ENCODE measurements at places on chromosomes 6 and 20. TPM values are rescaled to one million over a fixed set of nuclear protein-coding genes. Genes with fewer than 3 reads are reported as not detected.
A peak's percentile ranks its signal among the peaks of the same experiment; 100 is the strongest.

DNA sequence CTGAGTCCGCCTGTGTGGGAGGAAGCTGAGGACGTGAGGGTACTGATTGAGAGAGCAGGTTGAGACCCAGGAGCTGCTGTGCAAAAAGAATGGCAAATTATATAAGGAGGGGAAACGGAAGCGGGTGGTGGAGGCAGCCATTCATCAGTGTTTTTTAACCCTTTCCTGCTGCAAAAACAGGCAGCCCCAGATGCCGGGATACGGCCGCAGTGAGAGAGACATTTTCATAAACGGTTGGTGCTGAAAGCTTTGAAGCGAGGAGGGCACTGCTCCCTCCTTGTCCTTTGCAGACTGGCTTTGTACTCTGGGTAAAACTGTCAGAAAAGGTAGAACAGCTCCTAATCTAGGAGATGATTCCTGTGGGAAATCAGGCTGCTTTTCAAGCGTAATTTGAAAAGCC lies 56.4 kb downstream of the TTI1 start:
- no peak for DNase-seq

- DNase-seq = no peak
Observed at GRCh38 chr20:18971121-18971520, 157.5 kb downstream of the SCP2D1 start.

- no peak for DNase-seq
Observed at GRCh38 chr6:122563364-122564052, 46.7 kb upstream of the PKIB start.

- peak; percentile 41 for DNase-seq
Observed at GRCh38 chr6:37725957-37726356, 28.3 kb upstream of the MDGA1 start.

GRCh38 chr20:49699200-49699992 lies 14.3 kb downstream of the B4GALT5 start:
- peak; percentile 81 for DNase-seq

GRCh38 chr6:131867744-131868143 lies 59.9 kb downstream of the ENPP1 start:
- no peak for DNase-seq

GRCh38 chr20:23060629-23061028 lies 11.2 kb upstream of the THBD start:
- no peak for DNase-seq

- DNase-seq = no peak
Observed at GRCh38 chr6:134472046-134472445, 154.1 kb upstream of the SGK1 start.

Gene TCF21
- total RNA-seq = not detected

Gene EZR
- 69.8 TPM for total RNA-seq

Gene PTK7
- total RNA-seq = 190 TPM

Gene CDSN
- not detected for total RNA-seq

Gene ATXN1
- total RNA-seq = 44.2 TPM

Gene BNIP5
- total RNA-seq = not detected

Gene TAAR1
- not detected for total RNA-seq

Gene C20orf144
- under 0.01 TPM for total RNA-seq

Measured in osteoblast (primary cell).